ENCODE measurements at places on chromosomes 16 and 17.

GRCh38 chr17:51374209-51374608, 113.9 kb downstream of the UTP18 start:
- no peak for DNase-seq

DNA sequence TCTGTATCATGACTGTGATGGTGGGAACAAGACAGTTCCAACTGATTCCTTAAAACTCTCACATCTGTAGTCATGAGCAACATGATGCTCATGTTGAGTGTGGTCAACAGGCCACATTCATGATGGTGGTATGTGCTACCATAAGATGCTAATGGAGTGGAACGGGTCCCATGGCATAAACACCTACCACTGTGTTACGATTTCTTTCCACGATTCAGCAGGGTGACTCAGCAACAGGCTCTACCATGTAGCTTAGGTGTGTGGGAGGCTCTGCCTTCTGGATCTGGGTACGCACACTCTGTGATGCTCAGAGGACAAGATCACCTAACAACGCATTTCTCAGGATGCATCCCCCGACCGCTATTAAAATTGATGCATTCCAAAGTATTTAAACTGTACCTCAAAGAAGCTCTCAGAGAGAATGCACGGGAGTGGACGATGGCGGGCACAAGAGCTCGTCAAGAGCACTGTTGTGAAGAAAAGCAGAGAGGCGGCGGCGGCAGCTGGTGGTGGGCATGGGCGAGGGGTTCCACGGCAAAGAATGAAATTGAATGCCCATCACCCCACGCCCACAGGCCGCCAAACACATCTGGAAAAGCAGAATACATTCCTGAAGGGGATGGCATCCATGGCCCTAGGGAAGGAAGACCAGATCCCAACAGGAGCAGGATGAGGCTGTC, 133.3 kb downstream of the ZNF778 start:
- no peak for DNase-seq

- no peak for DNase-seq
These were observed 138.1 kb downstream of the ASIC2 start for GRCh38 chr17:33154869-33155455.

- no peak for DNase-seq
These were observed 47.1 kb downstream of the SPACA3 start for GRCh38 chr17:33038740-33039139.

- no peak for DNase-seq
These were observed 5.4 kb upstream of the PIK3R6 start for GRCh38 chr17:8872705-8873435.

GRCh38 chr17:34710226-34710625, 130.8 kb downstream of the TMEM132E start:
- DNase-seq = no peak

DNA sequence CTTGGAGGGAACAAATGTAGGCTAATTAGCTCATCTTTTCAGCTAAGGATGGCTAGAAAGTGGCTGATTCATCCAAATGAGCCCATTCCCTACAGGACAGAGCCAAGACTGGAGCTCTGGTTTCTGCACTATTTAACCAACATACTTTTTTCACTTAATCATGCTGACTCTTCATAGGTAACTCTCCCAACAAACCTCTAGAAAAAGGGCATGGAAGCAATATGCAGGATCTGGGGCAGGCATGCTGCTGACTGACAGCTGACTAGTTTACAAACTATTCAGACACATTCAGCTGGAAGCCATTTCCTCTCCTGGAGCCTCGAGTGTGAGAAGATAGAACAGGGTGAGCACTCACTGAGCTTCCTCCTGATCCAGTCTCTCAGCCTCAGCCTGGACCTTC, 6.2 kb downstream of the BECN1 start:
- DNase-seq = no peak

- DNase-seq = peak; percentile 80
These were observed 14.0 kb upstream of the STAC2 start for GRCh38 chr17:39239640-39240314.

DNA sequence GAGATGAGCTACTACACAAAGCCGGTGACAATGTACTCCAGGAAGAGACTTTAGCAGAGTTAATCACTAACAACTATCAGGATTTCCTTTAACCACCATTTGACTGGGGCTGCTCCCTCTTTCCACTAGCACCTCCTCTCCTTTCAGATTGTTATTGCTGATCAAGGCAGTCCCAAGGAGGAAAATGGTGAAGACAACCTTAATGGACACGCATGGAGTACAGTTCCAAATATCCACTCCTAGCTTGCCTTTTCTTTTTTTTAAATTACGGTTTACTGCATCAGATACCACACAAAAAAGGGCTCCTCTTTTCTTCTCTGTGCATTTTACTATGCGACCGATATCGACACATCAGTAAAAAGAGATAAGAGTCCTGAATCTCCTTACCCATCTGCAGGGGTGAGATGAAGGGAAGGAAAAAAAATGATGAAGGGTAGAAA, 30.9 kb downstream of the FAM222B start:
- DNase-seq = peak; percentile 28

DNA sequence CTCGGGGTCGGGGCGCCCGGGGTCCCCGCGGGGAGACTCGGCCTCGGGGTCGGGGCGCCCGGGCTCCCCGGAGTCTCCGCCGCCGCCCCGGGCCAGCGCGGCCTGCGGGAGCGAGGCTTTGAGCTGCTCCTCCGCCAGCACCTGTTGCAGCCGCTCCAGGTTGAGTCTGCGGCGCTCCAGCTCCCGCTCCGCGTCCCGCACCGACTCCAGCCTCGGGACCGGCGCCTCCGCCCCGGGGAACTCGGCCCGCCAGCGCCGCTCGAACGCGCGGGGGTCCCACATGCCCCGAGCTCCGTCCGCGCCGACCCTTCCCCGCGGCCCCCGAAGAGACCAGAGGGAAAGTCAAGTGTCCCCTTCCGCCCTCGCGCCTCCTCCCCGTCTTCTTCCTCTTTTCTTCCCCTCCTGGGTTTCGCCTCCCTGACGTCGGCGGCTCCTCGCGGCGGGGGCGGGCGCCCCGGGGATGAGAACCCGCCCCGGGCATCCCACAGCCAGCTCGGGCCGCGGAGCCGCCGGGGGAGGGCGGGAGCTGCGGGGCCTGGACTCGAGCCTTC, 40.8 kb upstream of the BHLHA9 start:
- DNase-seq = peak; percentile 55

- no peak for DNase-seq
These were observed 45.3 kb downstream of the RAI1 start for GRCh38 chr17:17726458-17727060.

DNA sequence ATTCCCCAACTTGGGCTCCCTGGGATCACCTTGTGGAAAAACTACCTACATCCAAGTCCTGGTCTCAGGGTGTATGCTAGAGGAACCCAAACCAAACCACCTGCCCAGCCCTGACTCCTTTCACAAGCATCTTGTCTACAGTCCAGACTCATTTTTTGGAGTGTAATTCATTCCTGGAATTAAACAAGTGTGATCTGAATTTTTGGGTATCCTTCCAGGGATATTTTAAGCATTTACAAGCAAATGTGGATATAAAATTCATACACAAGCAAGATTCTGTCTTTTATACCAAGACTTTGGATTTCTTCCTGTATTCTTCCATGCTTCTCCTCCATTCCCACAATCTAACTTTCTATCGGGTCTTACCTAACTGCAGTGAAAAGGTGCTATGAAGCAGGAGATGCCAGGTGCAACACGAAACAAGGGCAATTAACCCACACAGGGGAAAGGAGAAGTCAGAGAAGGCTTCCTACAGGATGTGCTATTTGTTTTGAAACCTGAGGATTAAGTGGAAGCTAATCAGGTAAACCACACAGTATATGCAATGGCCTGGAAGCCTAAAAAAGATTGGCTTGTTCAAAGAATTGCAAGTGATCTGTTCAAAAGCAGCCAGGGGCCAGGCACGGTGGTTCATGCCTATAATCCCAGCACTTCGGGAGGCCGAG, 417.2 kb upstream of the C16orf82 start:
- DNase-seq = no peak

- no peak for DNase-seq
These were observed 1.6 kb downstream of the APOBR start for GRCh38 chr16:28495795-28496749.

- DNase-seq = no peak
These were observed 19.4 kb downstream of the WSB1 start for GRCh38 chr17:27313301-27313700.

DNA sequence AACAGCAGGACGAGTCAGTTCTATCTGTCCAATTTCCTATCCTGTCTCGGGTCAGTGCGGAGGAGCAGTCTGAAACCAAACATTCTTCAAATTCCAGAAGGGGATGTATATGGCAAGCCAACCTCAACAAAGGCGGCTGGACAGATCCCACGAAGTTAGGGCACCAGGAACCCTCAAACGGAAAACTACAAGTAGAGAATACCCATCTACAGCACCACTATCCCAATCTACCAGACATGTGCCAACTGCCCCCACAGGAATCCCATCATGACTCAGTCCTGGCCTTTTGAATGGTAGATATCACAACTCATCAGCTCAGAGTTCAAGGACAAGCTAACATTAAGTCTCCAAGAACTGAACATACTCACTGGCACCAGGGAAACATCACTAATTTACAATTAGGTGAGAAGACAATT, 2.3 kb downstream of the NAT9 start:
- no peak for DNase-seq

DNA sequence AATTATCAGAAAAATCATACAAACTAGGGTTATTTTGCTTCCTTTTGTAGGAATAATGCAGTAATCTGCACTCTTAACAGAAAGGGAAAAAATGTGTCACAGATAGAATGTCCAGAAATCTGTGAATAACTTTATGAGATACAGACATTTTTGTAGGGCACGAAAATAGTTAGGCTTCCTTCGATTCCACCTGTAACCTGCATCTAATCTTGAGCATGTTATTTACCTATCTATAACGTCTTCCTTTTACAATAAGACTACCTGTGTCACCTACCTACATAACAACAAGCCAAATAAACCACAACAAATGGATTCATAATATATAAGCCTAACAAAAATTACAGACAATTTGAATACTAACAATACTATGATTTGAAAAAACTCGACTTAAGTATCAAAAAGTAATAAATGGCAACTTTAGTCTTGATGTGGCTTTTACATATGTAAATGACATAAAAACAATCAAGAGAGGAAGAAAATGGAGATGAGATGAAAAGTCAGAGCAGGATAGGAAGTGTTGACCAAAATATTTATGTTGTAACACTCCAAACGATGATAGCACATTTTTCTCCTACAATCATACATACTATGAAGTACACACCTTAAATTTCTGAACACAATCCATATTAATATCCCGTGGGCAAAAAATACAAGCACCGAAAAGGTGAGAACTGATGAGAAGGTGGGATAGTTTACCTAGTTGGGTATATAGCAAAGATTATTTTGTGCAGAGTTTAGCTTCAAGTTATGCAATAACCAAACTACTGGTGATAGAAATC, 2.5 kb downstream of the STAT5B start:
- peak; percentile 54 for DNase-seq

DNA sequence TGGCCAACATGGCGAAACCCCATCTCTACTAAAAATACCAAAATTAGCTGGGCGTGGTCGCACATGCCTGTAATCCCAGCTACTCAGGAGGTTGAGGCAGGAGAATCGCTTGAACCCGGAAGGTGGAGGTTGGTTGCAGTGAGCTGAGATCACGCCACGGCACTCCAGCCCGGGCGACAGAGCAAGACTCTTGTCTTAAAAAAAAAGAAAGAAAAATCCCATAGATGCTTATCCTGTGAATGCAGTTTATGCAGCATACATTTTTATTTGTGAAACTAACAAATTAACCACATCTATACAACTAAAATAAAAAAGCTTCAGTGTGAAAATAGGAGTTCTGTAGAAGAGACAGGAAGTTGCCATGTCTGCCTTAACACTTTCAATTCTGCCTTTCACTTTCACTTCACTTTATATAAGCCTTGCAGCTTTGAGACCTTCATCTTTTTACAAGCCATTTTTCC, 7.1 kb downstream of the IGSF6 start:
- peak; percentile 75 for DNase-seq

- peak; percentile 56 for DNase-seq
These were observed 4.5 kb downstream of the FBXL19 start for GRCh38 chr16:30927789-30928378.

GRCh38 chr17:42526031-42526444, 10.0 kb upstream of the NAGLU start:
- no peak for DNase-seq

DNA sequence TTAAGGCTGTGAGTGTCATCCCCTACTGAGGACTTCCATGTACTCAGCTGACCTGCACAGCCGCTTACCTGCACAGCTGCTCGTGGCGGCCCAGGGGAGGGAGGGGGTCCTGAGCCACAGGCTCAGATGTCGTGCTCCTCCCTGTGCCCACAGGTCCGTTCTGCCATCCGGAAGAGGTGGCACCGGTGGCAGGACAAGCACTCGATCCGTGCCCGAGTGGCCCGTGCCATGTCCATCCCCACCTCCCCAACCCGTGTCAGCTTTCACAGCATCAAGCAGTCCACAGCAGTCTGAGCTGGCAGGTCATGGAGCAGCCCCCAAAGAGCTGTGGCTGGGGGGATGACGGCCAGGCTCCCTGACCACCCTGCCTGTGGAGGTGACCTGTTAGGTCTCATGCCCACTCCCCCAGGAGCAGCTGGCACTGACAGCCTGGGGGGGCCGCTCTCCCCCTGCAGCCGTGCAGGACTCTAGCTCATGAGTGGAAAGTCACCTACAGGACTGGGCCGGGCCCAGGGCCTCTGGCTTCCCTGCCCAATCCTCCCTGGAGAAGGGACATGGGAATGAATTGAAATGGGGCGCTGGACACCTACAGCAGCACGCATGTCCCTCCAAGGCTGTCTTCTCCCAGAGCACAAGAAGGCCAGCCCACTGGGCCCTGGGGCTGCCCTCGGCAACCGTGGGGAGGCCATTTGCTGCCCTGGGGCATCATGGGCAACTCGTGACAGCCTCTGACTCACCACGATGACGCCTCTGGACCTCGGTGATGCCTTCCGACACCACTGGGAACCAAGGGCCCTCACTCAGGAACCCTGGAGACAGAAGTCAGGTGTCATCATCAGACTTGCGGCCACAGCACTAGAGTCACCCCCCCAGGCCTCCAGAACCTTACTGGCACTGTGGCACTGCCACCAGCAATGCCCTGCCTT, 9.9 kb upstream of the SPPL2C start:
- no peak for DNase-seq

GRCh38 chr17:45155483-45155882, 6.2 kb upstream of the HEXIM2 start:
- DNase-seq = no peak

- no peak for DNase-seq
These were observed 13.6 kb downstream of the PIMREG start for GRCh38 chr17:6457688-6458459.

GRCh38 chr16:19071811-19072777, 4.7 kb downstream of the COQ7 start:
- peak; percentile 64 for DNase-seq

DNA sequence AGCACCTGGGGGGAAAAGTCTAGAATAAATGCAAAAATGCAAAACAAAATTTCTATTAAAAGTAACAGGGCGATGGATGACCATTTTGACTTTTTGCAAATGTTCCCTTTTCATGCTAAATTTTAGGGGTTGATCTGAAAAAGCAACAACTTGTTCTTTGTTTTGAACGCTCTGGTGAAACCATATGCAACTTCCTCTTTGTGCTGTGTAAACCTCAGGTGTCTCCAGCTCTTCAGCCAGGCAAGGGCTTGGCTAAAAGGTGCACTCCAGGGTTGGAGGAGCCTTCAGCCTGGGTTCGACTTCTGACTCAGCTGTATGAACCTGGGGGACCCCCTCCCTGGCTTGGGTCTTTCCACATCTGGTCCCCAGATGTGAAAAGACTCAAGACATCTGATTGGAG, 9.5 kb downstream of the IRF8 start:
- DNase-seq = no peak

GRCh38 chr17:76032073-76032779, 5.1 kb upstream of the EVPL start:
- DNase-seq = no peak

- DNase-seq = no peak
These were observed 2.6 kb downstream of the SPEM3 start for GRCh38 chr17:7431231-7431630.
